Suppressor macrophage (primary cell): ENCODE measurements at places on chromosomes 5 and 9.
A peak's percentile ranks its signal among the peaks of the same experiment; 100 is the strongest.

GRCh38 chr5:81817086-81817485 lies 66.2 kb upstream of the SSBP2 start:
- no peak for DNase-seq

GRCh38 chr5:2280318-2280717 lies 397.6 kb upstream of the IRX4 start:
- DNase-seq = no peak

DNA sequence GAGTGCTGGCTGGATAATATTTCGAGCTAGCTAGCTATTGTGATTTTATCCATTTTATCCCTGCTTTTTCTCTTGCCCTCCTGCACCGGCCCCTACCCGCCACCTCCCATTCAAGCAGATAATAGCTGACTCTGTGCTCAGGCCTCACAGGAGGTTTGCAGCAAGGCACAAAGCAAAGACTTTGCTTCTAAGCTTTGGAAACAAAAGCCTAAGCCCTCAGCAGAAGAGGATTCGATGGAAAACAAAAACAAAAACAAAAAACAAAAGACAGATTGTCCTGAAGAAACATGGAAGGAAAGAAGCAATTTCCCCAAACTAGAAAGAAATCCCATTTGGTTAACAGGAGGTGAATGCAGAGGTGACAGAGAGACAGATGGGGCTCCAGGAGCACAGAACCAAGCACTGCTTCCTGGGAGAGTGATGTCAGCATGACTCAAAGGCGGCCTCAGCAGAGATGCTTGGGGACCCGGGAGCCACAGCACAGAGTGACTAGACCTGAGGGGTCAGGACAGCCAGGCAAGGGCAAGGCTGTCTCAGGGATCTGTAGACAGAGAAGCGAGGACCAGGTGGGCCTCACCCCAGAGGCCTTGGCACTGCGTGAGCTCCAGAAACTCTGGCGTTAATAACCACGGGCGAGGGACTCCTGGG lies 28.4 kb downstream of the MTX3 start:
- DNase-seq = no peak

DNA sequence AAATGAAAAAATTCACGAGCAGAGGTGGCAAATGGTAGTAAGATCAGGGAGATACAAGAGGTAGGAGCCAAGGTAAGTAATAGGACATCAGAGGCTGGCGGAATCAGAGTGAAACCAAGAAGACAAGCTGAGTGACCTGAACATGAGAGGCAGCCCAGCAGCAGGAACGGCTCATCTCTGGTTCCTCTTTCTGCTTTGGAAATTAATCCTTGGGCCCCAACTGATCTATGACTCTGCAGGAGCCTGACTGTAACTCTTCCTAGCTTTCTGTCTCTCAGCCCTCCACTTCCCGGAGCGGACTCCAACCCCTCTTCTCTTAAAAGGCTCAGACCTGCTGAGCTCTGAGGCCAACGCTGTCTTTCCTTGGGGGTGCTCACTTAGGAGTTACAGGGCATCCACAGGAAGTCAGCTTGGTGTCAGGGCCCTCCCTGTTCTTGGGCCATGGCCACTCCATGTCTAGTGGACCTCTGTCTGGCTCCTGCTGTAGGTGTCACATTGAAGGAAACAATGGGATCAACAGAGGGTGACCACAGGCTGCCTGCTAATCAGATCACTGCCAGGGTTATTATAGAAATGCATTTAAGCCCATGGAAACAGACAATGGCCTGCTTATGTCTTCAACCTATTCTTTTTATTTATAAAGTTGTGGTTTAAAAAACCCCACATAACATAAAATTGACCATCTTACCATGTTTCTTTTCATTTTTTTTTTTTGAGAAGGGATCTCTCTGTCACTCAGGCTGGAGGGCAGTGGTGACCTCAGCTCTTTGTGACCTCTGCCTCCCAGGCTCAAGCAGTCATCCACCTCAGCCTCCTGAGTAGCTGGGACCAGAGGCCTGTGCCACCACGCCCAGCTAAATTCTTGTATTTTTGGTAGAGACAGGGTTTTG lies 22.5 kb upstream of the SHB start:
- DNase-seq = peak; percentile 64

DNA sequence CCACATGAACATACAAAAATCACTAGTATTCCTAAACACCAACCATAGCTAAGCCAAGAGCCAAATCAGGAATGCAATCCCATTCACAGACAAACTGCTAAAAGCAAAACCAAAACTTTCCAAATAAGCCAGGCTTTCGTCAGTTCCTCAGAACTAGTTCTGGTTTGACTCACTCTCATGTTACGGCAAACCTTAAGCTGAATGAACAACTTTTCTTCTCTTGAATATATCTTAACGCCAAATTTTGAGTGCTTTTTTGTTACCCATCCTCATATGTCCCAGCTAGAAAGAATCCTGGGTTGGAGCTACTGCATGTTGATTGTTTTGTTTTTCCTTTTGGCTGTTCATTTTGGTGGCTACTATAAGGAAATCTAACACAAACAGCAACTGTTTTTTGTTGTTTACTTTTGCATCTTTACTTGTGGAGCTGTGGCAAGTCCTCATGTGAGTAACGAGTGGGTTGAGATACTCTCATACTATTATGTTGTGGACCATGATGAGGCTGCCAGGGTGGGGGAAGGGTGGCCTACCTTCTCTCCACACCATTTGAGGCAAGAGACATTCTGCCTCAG lies at the start of gene PDCD1LG2:
Gene PDCD1LG2 (plus strand): TSS at position 172 of the 572 bp plus-strand sequence. CDS start 12,016 bp downstream, outside the sequence.
- DNase-seq = peak; percentile 67

GRCh38 chr9:21455320-21455719 lies 15.1 kb downstream of the IFNA1 start:
- DNase-seq = peak; percentile 63

DNA sequence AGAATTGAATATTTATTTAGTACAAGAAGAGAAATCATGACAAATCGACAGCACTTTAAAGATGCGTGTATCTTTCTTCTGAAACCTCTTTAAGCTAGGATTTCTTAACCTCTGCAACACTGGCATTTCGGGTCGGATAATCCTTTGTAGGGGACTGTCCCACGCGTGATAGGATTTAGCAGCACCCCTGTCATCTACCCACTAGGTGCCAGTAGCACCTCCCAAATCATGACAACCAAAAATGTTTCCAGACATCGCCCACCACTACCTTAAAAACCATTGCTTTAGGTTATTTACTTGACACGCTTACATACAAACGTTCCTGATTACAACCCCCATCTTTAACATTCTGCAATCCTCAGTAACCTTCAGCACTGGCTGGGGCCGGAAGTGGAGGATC lies 223.1 kb downstream of the TRIM32 start:
- no peak for DNase-seq

- DNase-seq = peak; percentile 58
Measured at GRCh38 chr5:64766941-64767340, 1.6 kb downstream of the SREK1IP1 start.

DNA sequence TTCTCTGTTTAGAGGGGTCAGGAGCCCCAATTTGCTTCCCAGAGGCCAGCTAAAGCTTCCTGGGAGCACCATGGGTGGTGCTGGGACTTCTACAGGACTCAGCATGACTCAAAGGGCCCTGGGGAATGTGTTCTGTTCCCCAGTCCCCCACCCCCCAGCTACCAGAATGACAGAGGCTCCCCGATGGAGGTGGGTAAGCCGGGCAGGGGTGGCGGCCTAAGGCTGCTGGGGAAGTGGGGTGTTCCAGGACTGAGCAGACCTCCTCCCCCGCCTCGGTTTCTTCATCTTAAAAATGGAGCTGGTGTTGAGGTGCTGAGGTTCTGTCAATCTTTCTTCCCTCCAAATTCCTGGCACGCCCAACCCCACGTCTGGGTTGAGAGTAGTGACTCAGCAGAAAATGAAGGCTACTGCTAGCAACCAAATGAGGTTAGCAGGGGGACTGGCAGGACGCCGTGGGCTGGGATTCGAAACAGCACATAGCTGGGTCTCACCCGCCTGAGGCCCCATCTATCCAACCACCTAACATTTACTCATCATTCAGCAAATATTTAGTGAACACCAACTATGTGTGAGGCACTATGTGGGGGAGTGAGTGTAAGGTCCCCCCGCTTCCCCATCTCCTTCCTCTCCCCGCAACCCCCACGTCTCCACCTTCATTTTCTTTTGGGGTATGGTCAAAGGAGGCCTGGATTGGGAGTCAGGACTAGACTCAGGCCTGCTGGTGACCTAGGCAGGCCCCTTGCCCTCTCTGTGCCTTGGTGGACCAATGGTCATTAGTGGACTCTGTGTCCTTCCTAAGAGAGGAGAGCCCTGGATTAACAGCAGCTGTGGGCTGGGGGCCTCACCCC lies 50.2 kb downstream of the C9orf50 start:
- peak; percentile 41 for DNase-seq

DNA sequence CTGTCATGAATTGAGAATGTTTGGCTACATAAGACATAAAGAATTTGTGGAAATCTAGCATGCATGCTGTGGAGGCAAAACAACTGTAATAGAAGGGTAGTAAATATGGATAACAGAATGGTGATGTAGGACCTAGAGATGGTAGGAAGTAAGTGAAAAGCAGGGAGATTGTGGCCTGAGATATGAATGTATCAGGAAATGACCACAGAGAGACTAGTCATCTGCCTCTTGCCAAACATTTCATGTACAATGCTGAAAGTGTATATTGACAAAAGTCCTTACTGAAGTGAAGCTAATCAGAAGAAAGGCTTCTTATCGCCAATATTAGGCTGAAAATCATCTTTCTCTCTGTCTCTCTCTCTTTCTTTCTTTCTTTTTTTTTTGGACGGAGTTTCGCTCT lies 873.1 kb upstream of the CTNND2 start:
- no peak for DNase-seq

DNA sequence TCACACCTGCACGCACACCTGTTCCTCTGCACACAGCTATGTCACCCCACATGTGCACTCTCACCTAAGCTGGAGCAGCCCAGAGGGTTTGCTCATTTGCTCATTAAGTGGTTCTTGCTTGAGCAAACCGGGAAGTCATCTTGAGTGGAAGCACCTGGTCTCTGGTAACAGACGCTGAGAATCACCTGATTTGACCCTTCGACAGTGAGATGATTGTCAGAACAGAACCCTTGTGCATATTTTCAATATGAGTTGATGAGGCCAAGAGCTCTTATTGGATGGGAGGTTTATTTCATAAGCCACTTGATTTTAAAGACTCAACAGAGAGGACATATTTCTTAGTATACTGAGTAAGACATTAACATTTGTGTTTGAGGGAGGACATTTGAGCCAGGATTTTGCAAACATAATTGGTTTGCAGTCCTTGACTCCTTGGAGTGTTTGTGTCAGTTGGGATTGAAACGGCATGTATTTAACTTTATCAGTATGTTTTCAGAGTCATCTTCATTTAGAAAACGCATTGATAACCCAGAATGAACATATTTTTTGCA lies 22.1 kb upstream of the LPCAT1 start:
- no peak for DNase-seq

- peak; percentile 47 for DNase-seq
Measured at GRCh38 chr9:133939171-133939785, 52.8 kb downstream of the VAV2 start.
